ENCODE measurements at places on chromosomes 5 and 9.

DNA sequence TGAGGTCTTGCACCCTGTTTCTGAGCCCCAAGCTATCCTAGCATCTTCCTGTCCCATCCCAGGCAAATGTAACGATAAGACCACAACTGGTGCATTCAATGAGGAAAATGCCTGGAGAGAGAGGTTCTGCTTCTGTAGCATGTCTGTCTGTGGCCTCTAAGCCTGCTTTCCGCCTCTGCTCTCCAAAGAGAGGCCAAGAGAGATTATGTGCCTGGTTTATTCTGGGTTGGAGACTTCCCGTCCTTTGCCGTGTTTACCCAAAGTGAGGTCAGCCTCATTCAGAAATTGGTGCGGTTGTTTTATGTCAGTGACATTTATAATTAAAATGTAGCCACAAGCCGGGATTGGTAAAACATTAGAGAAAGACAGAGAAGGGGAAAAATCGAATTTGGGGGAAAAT is 77.8 kb downstream of the FGF1 start:
- no peak for DNase-seq

DNA sequence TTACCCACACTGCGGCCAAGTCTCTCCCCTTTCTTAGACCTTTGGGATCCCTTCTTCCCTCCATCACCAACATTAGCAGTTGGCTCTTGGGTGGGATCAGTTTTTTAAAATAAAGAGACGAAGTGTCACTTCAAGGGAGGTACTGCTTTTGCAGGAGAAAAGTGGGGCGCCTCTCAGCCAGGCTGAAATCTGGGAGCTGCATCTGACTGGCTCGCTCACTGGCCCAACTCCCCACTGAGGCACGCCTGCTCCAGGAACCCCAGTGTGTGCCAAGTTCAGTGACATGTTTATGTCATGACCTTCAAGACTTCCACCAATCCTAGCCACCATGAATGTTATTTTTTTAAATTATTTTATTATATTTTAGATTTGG is 130.5 kb downstream of the MVB12B start:
- no peak for DNase-seq

GRCh38 chr9:100856238-100856637 is 172.3 kb upstream of the PLPPR1 start:
- no peak for DNase-seq

DNA sequence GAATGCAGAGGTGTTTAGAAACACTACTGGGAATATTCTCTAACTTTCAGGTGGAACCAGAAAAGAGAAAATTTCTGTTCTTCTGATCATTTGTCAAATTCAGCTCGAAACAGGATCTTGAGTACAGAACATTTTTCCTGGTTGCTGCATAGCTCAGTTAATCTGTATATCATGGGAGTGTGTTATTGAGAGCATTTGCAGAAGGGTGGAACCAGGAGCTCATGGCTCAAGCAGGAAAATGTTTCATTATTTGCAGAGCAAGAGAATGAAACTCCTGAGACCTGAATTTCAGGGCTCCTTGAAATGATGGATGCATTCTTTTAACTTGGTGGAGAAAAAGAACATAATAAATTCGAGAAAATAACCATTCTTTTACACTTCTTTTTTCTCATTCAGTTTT is 97.9 kb downstream of the AOPEP start:
- no peak for DNase-seq

GRCh38 chr5:57831932-57832331 is 349.3 kb upstream of the ACTBL2 start:
- no peak for DNase-seq

- DNase-seq = no peak
Observed at GRCh38 chr5:84685121-84685894, 300.6 kb upstream of the EDIL3 start.

DNA sequence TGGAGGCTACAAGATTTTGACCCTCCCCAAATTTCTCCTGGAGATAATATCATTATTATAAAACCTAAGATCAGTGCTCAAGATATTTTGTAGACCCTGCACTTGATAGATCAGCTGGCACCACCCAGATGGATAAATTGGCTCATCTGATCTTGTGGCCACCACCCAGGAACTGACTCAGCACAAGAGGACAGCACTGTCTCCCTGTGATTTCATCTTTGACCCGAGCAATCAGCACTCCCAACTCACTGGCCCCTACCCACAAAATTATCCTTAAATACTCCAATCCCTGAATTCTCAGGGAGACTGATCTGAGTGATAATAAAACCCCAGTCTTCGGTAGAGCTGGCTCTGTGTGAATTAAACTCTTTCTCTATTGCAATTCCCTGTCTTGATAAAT is 34.5 kb upstream of the TENT2 start:
- no peak for DNase-seq

- DNase-seq = no peak
Observed at GRCh38 chr9:82363198-82363597, 374.6 kb downstream of the SPATA31D1 start.

Measured in activated CD4-positive, alpha-beta T cell treated with anti-CD3 and anti-CD28 coated beads, Interleukin-2, amount 50 U/mL, for 1 hour (primary cell).